ENCODE measurements at places on chromosomes 1 and 21.
A peak's percentile ranks its signal among the peaks of the same experiment; 100 is the strongest.

DNA sequence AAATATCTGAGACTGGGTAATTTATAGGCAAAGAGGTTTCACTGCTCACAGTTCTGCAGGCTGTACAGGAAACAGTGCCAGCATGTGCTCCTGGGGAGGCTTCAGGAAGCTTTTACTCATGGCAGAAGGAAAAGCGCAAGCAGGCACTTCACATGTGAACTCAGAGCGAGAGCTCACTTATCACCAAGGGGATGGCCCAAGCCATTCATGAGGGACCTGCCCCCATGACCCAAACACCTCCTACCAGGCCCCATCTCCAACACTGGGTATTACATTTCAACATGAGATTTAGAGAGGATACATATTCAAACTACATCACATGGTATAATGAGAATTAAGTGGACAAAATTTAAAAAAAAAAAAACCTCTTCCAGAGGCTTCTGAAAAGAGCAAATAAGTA, 13.7 kb downstream of the WASF2 start:
- no peak for DNase-seq

DNA sequence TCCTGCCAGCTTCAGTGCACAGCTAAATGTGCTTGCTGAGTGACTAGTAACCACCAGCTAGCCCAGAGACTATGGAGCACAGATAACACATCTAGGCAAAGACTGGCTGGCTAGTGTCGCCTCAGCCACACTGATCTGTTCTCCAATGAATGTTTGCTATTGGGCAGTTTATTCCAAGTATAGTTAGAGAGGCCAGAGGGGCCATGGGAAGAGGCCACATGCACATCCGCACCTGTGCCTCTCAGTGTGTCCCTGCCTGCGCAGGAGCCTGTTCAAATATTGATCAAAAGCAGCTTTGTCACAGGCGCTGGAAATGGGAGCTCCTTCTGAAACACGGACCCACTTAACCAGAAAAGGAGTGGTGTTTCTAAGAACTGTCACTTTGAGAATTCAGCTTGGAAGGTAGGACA, 51.3 kb upstream of the ATP1A1 start:
- DNase-seq: no peak

GRCh38 chr1:153260585-153261280, 1.2 kb downstream of the LORICRIN start:
- no peak for DNase-seq

- no peak for DNase-seq
These were observed 30.2 kb downstream of the CHAF1B start for GRCh38 chr21:36415375-36415774.

- no peak for DNase-seq
These were observed 178.9 kb upstream of the CAMK1G start for GRCh38 chr1:209404577-209404976.

DNA sequence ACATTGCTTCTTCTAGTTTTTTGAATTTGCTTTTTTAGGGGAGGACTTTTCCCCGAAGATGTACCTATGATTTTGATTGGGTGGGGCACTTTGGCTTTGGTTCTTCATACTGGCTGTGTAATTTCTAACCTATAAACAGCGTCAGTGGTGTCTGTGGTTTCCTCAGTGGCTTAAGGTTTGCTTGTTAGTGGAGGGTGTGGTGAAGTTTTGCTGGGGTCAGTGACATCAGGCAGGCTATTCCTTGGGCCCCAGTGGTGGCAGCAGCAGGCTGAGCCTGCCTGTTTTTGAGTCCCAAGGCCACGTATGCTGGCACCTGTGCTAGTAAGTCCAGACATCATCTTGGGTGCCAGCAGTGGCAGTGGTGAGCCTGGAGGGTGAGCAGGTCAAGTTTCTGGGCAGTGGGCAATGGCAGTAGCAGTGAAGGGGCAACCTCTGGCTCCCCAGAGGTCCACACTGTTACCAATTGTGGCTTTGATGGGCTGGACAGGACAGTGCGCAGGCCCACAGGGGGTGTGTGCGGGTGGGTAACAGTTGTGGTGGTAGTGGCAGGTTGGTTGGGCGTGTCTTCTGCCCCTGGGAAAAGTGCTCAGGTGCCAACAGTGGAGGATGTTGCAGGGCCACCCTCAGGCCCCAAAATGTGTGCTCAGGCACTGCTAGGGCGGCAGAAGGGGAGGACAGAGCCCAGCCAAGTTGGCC, 54.9 kb upstream of the B3GALT2 start:
- no peak for DNase-seq

DNA sequence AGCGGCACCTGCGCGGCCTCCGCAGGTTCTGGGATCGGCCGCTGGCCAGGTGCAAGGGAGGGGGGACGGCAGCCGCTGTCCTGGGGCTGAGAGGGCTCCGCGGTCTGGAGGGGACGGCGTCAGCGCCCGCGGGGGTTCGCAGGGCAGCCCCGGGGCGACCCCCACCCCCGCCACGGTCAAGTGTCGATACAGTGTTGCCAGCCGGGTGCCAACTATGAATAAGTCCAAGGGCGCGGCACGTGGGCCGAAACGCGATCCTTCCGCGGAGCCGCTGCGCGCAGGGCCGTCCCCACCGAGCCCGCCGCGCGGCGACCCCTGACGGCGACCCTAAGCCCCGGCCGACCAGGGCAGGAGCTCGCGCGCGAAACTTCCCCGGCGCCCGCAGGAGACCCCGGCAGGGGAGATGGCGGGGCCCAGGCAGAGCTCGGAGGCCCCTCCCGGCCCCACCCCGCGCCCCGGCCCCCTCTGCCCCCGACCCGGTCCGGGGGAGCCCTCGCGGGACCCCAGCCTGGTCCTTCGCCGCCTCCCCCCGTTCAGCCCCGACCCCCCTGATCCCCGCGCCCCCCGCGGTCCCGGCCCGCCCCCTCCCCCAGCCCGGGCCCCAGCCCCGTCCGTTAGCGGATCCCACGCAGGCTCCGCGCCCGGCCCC, 586 bp upstream of the AGPAT3 start:
- DNase-seq: peak; percentile 49

DNA sequence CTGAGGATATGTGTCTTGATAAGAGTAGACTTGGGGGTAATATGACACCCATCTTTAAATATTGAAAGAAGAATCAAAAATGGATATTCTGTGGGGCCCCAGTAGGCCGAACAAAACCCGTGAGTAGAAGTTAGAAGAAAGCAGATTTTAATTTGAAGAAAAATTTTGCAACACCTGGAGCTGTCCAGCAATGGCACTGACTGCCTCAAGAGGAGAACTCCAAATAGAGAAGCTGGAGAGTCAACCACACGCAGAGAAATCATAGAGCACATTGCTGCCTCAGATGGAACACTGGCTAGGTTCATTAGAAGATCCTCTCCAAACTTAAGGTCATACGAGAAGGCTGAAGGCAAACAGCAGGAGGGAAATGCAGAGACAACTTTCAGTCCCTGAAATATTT, 6.8 kb downstream of the NHLH1 start:
- DNase-seq: no peak

- no peak for DNase-seq
These were observed 6.8 kb upstream of the HAO2 start for GRCh38 chr1:119361620-119362344.
